ENCODE measurements at places on chromosomes 5 and 9. TPM values are rescaled to one million over a fixed set of nuclear protein-coding genes. Genes with fewer than 3 reads are reported as not detected.

DNA sequence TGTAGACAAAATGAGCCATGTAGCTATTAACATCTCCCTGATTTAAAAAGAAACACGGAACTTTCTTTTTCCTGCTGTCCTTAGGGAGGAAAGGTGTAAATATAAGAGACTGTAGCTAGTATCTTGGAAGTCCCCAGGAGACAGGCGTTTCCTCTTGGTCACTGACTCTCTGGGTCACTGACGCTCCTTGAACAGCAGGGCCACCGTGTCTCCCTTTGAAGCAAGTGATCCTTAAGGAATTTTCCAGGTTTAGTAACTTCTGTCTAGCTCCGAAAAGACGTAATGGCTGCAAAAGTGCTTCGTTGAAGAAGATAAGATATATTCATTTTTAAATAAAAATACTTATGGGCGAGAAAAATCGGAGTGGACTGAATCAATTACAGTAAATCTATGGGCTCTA lies 745 bp upstream of the CLTA start:
- DNase-seq = no peak

DNA sequence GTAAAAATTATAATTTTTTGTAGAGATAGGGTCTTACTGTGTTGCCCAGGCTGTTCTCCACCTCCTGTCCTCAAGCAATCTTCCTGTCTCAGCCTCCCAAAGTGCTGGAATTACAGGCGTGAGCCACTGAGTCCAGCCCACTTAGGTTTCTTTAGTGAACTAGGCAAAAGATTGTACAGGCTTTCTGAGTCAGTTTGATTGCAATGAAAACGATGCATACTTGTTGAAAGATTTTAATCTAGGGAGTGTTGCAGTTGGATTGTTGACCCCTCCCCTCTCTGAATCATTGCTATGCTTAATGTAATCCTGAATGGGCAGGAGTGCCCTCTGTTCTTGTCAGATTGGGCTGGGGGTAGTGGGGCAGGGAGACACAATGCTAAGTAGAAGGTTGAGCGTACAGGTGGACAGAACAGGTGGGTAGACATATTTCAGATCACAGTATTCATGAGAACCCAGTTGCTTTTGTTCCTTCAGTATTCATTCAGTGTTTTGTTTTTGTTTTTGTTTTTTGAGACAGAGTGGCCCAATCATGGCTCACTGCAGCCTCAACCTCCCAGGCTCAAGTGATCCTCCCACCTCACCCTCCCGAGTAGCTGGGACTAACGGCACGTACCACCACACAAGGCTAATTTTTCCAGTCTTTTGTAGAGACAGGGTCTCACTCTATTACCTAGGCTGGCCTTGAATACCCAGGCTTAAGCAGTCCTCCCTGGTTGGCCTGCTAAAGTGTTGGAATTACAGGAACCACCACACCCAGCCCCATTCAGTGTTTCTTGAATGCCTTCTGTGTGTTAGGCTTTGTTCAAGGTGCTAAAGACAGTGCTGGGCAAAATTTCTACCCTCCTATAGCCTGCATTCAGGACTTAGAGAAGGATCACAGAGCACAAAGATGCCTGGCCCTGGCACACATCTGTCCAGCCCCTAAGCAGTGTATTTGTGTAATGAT lies 70.1 kb downstream of the KIAA1958 start:
- DNase-seq = no peak

DNA sequence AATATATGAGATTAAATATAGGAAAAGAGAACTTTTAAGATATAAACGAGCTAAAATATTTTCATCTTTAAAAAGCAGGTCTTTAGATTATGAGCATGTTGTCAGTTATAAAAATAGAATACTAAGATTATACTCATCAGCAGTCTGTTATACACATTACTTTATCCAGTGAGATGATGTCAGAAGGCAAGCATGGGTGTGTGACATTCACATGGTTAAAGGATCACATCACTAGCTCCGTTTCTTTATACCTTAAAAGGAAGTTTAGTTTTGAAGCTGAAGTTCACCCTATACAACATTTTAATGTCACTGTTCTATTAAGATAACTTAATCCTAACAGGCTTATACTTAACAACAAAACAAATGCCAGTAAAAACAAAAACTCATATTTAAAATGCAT lies 59.6 kb downstream of the RICTOR start:
- DNase-seq = no peak

- DNase-seq = no peak
Observed at GRCh38 chr5:9209846-9210492, 335.9 kb downstream of the SEMA5A start.

DNA sequence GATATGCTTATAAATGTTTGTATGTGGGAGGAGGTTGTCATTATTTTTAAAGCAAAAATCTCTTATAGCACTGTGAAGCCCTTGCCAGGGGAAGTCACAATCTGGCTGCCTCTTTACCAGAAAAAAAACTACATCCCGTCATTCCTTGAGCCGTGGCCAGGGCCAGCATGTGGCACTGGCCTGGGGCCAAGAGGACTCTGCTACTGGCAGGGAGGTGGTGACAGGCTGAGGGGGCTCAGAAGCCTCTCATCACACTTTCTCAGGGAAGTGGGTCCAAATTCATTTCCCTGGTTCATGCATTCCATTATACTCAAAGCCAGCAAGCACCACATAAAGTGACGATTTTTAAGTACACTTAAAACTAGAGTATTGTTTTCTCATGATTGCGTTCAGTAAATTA lies 457.3 kb downstream of the ZNF608 start:
- DNase-seq = no peak

DNA sequence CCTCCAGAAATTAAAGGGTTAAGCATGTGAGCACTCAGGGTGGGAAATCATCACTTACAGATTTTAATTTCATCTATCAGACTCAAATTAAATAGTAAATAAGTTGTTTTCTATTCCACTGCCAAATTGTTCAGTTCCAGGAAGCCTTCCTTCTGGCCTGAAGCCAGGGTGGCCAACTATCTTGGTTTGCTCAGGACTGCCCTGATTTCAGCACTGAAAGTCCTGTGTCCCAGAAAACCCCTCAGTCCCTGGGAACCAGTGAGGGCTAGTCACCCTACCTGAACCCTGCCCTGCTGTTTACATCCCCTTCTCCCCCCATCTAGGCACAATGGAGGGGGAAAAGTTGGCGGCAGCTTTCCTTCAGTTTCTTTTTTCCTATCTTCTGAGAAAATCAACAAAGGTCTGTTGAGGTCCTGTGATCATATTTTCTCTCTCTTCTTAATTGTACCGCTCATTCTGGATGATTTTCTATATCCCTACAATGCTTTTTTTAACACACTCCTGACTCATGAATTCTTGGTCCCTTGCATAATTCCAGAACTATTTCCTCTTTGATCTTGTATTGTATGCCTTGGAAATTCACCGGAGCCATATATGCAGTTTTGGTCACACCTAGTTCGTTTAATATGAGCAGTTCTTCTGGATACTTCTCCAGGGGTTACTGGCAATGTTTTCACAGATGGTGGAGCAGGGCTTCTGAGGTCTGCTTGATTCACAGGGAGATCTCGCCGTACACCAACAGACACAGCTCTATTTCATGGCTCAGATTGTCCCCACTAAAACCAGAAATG lies 103.8 kb downstream of the MAP1B start:
- no peak for DNase-seq

GRCh38 chr5:1500411-1501091 lies 23.2 kb downstream of the LPCAT1 start:
- DNase-seq = no peak

DNA sequence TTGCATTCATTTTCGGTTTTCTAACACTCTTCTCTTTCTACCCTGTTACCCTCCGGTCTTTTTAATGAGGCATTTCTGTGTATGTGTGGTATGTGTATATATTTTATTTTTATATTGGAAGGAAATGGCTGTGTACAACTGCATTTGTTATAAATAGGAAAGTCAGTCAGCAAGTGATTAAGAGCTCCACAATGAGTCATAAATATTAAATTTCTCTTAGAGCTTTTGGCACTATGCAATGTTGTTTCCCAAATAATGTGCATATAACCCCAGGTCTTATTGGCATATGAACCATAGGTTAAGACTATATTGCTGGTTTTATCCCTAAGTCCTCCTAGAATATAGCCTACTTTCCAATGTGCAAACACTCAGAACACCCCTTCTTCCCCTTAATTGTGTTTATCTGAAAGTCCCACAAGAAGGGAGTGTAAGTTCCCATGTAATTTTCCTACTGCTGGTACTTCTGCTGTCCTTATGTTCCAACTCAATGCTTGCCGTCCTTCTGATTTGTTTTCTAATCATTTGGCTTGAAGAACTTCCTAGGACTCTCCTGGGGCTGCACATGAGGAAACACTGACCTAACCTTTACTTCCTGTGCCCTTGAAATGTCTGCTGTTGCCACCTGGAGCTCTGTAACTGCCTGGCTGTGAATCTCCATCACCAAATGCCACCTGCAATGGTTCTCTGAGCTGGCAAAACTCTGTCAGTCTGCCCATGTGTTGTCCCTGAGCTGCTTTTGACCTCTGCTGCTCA lies 65.5 kb upstream of the PCSK5 start:
- no peak for DNase-seq

- no peak for DNase-seq
Observed at GRCh38 chr5:72857396-72857795, 40.9 kb downstream of the TNPO1 start.

GRCh38 chr5:118687100-118687499 lies 301.2 kb downstream of the DTWD2 start:
- no peak for DNase-seq

DNA sequence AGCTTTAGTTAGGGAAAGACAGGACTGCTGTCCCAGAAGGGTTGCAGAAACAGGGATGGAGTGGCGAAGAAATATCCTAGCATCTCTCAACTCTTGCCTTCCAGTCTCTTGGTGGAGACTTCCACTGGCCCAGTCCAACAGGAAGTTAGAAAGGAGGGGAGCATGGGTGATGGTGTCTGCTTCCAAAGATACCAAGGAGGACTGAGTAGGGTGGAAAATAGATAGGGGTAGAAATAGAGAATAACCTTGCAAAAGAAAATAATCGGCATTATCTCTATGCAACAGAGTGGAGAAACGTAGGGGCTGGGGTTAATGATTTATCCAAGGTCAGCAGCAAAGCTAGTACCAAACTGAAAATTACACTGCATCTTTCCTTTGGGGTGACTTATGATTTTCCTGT lies 242.3 kb downstream of the PSAT1 start:
- no peak for DNase-seq

DNA sequence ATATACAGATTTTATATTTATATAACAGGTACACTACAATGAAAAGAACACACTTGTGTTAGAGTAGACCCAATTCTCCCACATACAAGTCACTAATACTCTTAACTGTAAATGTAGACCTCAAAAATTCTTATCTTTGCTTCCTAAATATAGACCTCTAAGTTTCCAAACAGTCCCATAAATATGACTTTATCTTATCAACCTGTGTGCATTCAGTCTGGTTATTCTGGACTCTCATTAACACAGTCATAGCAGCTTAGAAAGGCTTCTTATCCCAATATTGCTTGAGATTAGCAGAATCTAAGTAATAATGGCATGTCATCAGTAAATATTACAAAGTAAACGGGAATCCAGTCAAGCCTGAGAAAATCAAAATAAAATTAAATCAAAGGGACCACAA lies 161.1 kb downstream of the FBXL17 start:
- DNase-seq = no peak

GRCh38 chr5:139872851-139873794 lies 77.5 kb downstream of the PSD2 start:
- DNase-seq = no peak

DNA sequence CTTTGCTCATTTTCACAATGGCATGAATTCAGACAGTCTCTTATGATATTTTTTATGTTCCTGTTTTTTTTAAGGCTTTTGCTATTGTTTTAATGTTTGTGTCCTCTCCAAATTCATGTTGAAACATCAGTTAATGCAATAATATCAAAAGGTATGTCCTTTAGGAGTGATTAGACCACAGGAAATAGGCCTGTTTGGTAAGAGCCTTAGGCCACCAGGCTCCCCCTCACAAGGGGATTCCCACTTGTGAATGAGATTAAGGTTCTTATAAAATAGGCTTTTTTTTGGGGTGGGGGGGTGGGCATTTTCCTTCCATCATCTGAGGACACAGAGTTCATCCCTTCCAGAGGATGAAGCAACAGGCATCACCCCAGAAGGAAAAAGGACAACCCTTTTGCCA lies 2074.2 kb upstream of the C9orf72 start:
- no peak for DNase-seq

- no peak for DNase-seq
Observed at GRCh38 chr9:128422783-128423150, 2.1 kb downstream of the CERCAM start.

DNA sequence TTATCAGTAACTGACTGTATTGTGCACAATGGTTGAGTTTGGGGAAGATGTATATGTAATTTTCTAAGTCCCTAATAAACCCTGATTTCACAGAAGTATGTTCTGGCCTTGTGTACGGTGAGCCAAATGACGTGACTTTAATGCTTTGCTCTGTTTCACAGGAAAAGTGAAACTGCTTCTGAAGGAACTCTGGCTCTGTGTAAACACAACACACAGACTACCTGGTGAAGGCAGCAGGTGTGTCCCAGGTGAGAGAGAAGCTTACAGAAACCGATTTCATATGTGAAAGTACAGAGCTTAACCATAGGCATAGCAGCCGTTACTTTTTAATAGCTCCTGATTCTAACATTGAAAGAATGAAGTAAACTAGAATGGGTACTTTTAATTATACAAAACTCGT lies 31.9 kb downstream of the ICE1 start:
- no peak for DNase-seq

DNA sequence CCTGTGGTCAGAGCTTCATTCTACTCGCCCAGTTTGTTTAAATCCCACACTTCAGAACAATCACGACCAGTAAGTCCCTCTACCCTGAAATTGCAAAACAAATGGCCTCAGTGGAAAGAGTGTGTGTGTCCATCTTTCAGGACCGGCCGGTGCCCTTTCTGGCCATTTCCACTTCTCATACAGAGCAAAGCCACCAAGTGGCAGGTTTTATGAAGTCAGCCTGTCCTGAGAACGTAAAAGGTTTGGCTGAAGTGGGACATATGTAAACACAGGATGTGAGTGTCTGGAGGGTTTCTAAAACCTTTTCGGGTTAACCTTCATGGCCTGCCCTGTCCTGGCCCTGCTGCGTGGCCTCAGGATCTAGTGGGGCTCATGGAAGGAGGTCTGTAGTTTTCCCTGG lies 24.7 kb downstream of the NXNL2 start:
- DNase-seq = no peak

Gene SPOCK1
- total RNA-seq = 32.8 TPM

Gene LVRN
- total RNA-seq = 39.7 TPM

Gene SCGB3A2
- not detected for total RNA-seq

Gene AHRR
- 0.25 TPM for total RNA-seq

Gene CCNG1
- total RNA-seq = 76.1 TPM

Gene NUDT12
- 7.0 TPM for total RNA-seq

Gene OSMR
- 110 TPM for total RNA-seq

Gene OR1J2
- not detected for total RNA-seq

Gene TLR4
- 105 TPM for total RNA-seq

Data from omental fat pad (tissue), 4 donors.